ENCODE measurements at places on chromosomes 2 and 18.

GRCh38 chr2:163253621-163254285, 415.2 kb upstream of the KCNH7 start:
- no peak for DNase-seq

GRCh38 chr18:80197528-80197927, 49.8 kb downstream of the PARD6G start:
- DNase-seq: no peak

DNA sequence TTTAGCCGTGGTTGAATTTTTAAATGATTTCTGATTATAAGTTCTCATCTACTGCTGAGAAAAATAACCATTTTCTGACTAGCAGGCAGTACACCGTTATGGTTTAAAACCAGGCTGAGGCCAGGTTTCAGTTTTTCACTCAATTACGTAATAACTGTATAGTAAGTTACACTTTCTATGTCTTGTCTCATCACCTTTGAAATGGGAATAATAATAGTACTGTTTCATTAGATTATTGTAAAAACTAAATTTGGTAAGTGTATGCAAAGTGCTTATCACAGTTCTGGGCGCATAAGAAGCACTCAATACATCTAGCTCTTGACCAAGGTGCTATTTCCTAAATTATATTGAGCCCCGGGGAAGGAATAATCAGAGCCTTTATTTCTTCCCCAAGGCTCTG, 76.8 kb downstream of the LIMS1 start:
- DNase-seq: no peak

- DNase-seq: no peak
Observed at GRCh38 chr2:178296394-178297090, 102.2 kb downstream of the OSBPL6 start.

GRCh38 chr18:31223371-31223770, 60.7 kb upstream of the DSC1 start:
- no peak for DNase-seq

GRCh38 chr18:49344096-49344495, 116.3 kb downstream of the DYM start:
- DNase-seq: no peak
